Cerebellar nuclear complex (tissue), 1 donor: ENCODE measurements at places on chromosomes 5 and 9.

DNA sequence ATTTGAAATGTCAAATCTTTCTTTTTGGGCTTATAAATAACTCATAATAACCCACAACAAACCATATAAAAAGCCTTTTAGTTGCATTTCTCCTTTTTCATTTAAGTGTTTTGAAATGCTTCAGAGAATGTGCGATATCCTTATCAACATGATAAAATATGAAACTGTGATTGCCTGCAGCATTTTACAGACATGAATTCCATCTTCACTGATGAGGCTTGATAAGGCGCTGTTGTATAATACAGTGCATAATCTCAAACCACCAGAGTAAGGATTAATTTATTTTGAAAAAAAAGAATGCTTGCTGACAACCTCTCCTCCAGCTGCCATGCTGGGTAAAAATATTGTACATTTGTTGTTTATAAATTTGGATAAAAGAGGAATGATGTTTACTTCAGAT lies 216.8 kb downstream of the PBX3 start:
- no peak for DNase-seq

DNA sequence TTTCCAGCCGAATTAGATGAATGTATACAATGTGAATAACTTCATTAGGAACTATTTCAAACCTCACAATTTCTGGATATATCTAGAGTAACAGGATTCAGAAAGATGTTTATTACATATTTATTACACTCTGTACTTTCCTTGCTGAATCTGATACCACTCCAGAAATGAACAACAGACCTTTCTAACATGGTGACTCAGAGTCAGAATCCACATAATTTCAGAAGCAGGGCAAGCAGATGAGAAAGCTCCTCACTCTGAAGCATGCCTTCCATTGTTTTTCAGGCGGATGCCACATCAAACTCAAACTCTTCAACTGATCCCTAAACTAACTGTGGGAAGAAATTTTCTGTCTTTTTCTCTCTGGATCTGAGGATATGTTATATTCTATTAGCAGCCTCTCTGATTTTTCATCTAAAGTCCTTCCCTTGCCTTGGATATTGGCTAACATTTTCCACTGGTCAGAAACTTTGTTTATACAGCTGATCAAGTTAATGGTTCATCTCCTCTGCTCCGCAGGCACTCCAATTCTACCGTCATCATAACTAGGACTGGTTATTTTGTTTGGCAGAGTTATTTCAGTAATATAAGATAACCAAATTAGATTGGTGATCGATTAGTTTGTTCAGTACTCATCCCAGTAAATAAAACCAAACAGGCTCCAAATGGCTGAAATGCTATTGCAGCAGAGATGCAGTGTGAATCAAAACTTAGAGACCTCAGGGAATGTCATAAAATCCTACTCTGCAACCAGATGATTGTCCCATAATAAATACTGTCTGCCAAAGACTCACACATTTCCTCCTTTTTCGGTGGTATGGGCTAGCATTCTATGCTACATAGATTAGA lies 556.0 kb downstream of the EBF1 start:
- DNase-seq = no peak

DNA sequence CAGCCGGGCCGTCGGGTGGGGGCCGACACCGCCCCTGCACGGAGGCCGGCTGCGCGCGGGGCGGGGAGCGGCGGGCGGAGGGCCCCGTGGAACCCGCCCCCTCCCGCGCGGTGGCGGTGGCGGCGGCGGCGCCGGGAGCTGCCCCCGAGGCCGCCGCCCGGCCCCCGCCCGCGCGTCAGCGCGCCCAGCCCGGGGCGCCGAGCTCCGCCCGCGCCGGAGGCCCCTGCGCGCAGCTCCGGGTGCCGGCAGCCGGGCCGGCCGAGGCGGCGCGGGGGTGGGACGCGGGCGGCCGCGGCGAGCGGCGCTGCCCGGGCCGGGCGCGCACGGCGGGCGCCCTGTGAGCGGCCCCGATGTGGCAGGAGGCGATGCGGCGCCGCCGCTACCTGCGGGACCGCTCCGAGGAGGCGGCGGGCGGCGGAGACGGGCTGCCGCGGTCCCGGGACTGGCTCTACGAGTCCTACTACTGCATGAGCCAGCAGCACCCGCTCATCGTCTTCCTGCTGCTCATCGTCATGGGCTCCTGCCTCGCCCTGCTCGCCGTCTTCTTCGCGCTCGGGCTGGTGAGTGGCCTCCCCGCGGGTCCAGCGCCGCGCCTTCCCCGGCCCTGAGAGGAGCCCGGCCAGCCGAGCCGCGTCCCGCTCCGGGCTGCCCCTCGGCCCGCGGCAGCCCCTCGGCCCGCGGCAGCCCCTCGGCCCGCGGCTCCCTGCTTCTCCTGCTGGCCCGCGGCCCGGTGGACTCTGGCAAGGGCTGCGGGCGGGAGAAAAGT lies at the start of gene ADCY2:
ADCY2 (plus strand) TSS at position 192 of the 766 bp plus-strand sequence; CDS start at position 351, 159 bp downstream.
- DNase-seq = no peak

- DNase-seq = no peak
These were observed 81.8 kb downstream of the PRDM6 start for GRCh38 chr5:123170816-123171215.

- DNase-seq = no peak
These were observed 272.8 kb upstream of the SLC30A5 start for GRCh38 chr5:68821056-68821455.

DNA sequence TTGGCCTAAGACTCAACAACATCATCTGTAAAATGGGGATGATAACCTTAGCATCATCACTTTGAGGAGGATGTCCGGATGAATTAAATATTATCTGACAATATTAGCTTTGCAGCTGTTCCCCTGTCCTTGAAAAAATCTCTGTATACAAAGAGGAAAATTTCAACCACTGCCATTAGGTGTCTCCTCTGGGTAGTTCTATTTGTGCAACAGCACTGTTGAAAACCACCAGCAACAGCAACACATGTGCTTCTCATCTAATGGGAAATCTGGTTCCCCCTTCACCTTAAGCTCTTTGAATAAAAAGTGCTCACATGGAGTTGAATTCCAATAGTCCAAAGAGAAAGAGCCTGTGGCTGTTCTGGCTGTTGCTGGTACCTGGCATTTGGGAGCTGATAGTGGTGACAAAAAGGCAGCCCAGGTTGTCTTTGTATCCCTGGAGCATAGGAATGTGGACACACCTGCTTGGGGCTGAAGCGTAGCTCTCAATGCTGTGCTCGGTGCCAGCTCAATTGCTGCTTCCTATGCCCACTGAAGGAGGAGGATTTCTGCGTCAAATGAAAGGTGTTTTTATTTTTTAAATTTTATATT lies 322.1 kb upstream of the MSX2 start:
- DNase-seq = no peak

GRCh38 chr5:73822989-73823339 lies 197.0 kb downstream of the ARHGEF28 start:
- no peak for DNase-seq

DNA sequence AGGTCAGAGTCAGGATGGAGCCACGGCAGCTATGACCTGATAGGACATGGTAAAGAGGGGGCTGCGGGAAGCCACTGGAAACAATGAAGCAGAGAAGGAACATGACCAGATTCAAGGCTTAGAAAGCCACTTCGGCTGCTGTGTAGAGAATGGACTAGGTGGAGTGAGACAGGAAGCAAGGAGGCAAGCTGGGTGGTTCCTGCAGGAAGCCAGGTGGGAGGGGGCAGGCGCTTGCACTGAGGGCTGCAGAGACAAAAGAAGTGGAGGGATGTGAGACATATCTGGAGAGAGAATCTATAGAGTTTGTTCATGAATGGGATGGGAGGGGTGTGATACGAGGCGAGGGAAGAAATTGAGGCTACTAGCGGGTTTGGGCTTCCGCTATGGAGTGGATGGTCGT lies 19.0 kb upstream of the N4BP3 start:
- no peak for DNase-seq

GRCh38 chr5:156783092-156783491 lies 67.0 kb upstream of the PPP1R2B start:
- DNase-seq = no peak

GRCh38 chr9:119788921-119789320 lies 419.7 kb upstream of the BRINP1 start:
- DNase-seq = no peak

GRCh38 chr5:150065886-150066285 lies 20.5 kb downstream of the CSF1R start:
- no peak for DNase-seq

- DNase-seq = no peak
These were observed 93.7 kb upstream of the ERBIN start for GRCh38 chr5:65832603-65833228.

DNA sequence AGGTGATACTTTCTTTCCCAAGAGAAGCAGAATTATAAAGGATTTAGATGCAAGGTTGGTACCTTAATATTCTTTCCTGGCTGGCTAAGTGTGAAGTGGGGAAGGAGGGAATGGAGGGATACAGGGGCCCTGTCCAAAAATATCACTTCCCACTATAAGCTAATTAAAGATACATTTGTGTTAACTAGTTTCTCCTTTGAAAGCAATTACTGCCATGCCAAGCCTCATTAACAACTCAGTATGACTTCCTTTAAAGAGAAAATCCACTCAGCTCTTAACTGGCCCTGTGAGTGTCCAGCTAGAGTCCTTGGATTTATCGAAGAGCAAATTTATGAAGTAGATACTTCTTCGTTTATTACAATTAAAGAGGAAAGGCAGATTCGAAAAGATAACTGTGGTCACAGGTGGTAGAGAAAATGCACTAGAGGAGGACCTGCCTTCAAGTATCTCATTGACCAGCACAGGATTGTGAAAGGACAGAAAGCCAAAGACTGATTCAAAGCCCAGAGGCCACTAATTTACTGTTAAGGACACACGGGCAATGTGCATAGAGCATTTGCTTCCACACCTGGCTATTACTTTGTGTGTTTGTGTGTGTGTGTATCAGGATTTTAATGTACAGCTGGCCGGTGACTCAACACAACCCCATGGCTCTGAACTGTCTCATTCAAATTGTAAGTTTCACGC lies 11.2 kb upstream of the GLDC start:
- no peak for DNase-seq

DNA sequence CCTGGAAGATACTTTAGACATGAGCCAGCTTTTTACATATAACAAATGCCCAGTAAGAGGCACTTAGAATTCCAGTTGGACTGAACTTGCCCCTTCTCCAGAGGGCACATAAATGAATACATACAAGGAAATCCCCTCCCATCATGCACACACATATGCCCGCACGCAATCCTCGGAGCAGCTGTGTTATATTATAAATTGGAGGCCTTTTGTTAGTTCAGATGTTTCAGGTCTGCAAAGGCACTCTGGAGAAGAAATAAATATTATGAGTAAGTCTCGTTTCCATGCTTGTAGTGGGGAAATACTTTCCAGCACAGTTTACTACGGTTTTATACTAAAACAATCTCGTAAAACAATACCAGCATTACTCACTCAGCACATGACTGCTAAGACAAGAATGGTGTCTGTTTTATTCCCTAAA lies 17.6 kb upstream of the MUSK start:
- no peak for DNase-seq

- no peak for DNase-seq
These were observed 96.5 kb downstream of the TARS1 start for GRCh38 chr5:33537240-33537639.

GRCh38 chr5:5633579-5633978 lies 211.1 kb downstream of the ICE1 start:
- DNase-seq = no peak

DNA sequence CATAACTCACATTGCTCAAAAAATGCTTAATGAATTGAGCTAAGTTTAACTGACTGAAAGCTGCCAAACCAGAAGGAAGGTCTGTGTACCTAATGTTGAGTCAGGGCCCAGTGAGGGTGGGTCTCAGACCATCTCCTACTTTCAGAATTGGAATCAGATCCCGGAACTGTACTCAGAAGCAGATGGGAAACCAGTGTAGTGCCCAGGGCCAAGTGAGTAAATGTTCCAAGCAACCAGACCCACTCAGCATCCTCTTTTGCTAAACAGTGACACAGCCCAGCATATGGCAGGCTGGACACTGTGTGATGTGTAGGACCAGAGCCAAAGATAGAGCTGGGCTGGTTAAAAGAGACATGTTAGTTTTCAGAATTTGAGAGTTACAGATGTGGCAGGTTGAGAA lies 94.1 kb downstream of the PLCXD3 start:
- peak; percentile 69 for DNase-seq

GRCh38 chr9:107397076-107398044 lies 92.2 kb downstream of the KLF4 start:
- DNase-seq = no peak

DNA sequence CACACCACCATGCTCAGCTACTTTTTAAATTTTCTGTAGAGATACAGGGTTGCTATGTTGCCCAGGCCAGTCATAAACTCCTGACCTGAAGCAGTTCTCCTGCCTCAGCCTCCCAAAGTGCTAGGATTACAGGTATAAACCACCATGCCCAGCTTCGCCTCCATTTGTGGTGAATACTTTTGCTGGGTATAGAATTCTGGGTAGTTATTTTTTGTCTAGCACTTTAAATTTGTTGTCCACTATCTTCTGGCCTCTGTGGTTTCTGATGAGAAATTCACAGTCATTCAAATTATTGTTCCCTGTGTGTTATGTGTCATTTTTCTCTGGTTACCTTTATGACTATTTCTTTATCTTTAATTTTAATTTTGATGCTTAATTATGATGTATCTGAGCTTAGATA lies 57.7 kb upstream of the EXOC3 start:
- no peak for DNase-seq

DNA sequence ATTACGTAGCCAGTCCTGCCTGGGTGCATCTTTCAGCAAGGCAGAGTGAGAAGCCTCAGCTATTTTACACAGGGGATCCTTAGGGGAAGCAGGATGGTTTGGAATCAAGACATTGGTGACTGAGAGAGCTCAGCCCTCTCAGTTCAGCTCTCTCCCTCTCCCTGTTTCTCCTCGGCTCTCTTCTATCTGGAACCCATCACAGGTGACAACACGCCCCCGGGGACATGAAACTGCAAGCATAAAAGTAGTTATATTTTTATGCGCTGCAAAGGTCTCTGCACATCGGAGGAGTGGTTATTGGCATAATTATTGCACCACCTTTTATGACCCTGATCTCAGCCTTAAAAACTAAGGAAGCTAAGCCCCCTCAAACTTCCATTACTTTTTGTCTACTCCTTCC lies 14.2 kb downstream of the TMOD1 start:
- DNase-seq = no peak

GRCh38 chr9:84669013-84669287 lies 579 bp upstream of the NTRK2 start:
- no peak for DNase-seq

- no peak for DNase-seq
These were observed 1.1 kb downstream of the VLDLR start for GRCh38 chr9:2622461-2623287.

- DNase-seq = no peak
These were observed 171.0 kb downstream of the RMI1 start for GRCh38 chr9:84151640-84152039.

- no peak for DNase-seq
These were observed 551.2 kb upstream of the TUSC1 start for GRCh38 chr9:26229324-26230054.

GRCh38 chr9:116048081-116048480 lies 105.5 kb upstream of the PAPPA start:
- no peak for DNase-seq

GRCh38 chr9:72480921-72481320 lies 40.5 kb upstream of the TMC1 start:
- DNase-seq = no peak
